Karpas-422 (cell line): ENCODE measurements at places on chromosomes 5 and 9. TPM values are rescaled to one million over a fixed set of nuclear protein-coding genes. Genes with fewer than 3 reads are reported as not detected.

- no peaks in the 10 kb centered on the region for H3K4me1 ChIP-seq
- no peaks in the 10 kb centered on the region for H3K36me3 ChIP-seq
- H3K27me3 ChIP-seq = no peaks in the 10 kb centered on the region
- H3K27ac ChIP-seq = no peak overlapping the region
- no peak for DNase-seq
Observed at GRCh38 chr5:159817262-159818029, 98.8 kb upstream of the ADRA1B start.

DNA sequence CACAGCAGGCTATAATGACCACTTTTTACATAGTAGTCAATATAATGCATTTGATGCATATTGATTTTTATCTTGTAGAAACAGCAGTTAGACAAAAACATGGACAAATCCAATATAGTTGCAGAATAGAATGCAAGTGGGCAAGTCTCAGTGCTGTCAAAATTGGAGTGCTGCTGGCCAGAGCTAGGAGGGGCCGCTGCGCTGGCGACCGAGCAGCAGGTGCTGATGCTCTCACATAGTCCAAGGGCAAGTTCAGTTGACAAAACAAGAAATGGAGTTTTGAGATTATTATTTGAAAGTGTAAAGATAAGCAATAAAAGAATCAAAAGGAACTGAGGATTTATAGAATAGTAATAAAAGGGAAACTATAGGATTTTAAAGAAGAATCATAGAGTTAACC, 60.6 kb upstream of the CDK20 start:
- H3K36me3 ChIP-seq = no peaks in the 10 kb centered on the region
- H3K4me3 ChIP-seq = no peak overlapping the region
- no peaks in the 10 kb centered on the region for H3K4me1 ChIP-seq
- H3K27me3 ChIP-seq = no peaks in the 10 kb centered on the region
- H3K27ac ChIP-seq = no peak overlapping the region

ERAP2 gene
- 33.7 and 60.5 TPM in 2 replicates for total RNA-seq

PDZD2 gene
- not detected in 2 replicates for total RNA-seq

KDM4C gene
- 45.1 and 61.1 TPM in 2 replicates for total RNA-seq
